ENCODE measurements at places on chromosomes 1 and 21. TPM values are rescaled to one million over a fixed set of nuclear protein-coding genes. Genes with fewer than 3 reads are reported as not detected.

DNA sequence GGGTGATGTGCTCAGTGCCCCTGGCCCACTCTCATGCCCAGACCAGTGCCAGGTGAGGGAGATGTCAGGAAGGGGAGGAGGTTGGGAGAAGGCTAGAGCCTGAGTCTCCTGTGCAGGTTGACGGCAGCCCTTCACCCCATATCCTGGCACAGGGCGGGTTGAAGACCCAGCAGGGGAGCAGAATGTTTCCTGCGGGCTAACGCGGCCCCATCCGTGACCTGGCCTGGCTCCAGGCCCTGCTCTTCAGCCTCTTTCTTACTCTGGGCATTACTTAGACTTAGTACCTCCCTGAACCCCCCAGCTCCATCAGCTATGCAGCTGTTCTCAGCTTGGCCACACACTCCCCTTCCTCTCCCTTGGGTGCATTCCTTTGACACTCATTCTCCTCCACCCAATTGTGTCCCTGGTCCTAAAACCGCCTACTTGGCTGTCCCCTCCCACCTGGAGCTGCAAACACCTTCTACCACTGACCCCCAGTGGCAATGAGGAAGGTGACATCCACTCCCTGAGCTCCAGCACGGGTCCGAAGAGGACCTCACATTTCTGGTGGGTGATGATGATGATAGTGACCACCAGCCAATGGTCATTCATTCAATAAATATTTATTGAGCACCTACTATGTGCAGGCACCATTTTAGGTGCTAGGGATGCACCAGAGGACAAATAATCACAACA is 179.0 kb downstream of the PTPRU start:
- DNase-seq = peak; percentile 51
- H3K4me3 ChIP-seq = no peak overlapping the region
- no peak overlapping the region for H3K27ac ChIP-seq

Gene TENT5C
- 0.14 TPM for total RNA-seq

Gene ADGRL4
- total RNA-seq = not detected

Gene SAMD13
- 3.1 TPM for total RNA-seq
